Endodermal cell (in vitro differentiated cells): ENCODE measurements at places on chromosomes 6 and 20.

- H3K4me3 ChIP-seq: no peak overlapping the region
- no peak overlapping the region for H3K27ac ChIP-seq
- no peaks in the 10 kb centered on the region for H3K27me3 ChIP-seq
- DNase-seq: no peak
- H3K36me3 ChIP-seq: no peaks in the 10 kb centered on the region
These were observed 10.1 kb upstream of the ZNF337 start for GRCh38 chr20:25706793-25707192.

GRCh38 chr6:34969662-34970265 is 80.7 kb downstream of the ANKS1A start:
- H3K36me3 ChIP-seq: peaks cover 21% of the 10 kb centered on the region
- no peak overlapping the region for H3K4me3 ChIP-seq
- H3K27me3 ChIP-seq: no peaks in the 10 kb centered on the region
- no peak overlapping the region for H3K27ac ChIP-seq

GRCh38 chr6:52416629-52417151 is 3.5 kb upstream of the EFHC1 start:
- H3K27me3 ChIP-seq: no peaks in the 10 kb centered on the region
- no peak overlapping the region for H3K27ac ChIP-seq
- H3K4me1 ChIP-seq: peaks cover 7% of the 10 kb centered on the region
- peak; percentile 76 for DNase-seq

- H3K4me1 ChIP-seq: peaks cover 14% of the 10 kb centered on the region
- H3K27me3 ChIP-seq: no peaks in the 10 kb centered on the region
- H3K36me3 ChIP-seq: peaks cover 66% of the 10 kb centered on the region
- H3K4me3 ChIP-seq: no peak overlapping the region
- DNase-seq: no peak
These were observed 32.7 kb upstream of the RNF8 start for GRCh38 chr6:37321101-37321500.

DNA sequence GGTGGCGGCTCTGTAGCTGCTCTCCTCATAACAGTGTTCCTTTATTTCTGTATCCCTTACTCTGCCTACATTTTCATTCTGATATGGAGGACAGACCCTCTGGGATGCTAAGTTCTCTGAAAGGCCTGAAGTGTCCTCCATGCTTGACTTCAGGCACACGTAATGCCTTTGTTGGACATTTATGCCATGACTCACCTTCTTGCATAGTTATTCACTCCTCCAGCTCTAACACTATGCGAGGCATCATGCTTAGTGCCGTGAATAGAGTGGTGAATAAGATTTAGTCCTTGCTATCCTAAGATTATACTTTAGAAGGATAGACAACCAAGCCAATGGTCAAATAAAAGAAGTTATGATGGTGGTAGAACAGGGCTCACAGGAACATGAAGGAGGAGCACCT is 760.9 kb upstream of the FLRT3 start:
- no peak overlapping the region for H3K27ac ChIP-seq
- H3K36me3 ChIP-seq: no peaks in the 10 kb centered on the region
- H3K4me3 ChIP-seq: no peak overlapping the region
- no peak for DNase-seq
- no peaks in the 10 kb centered on the region for H3K4me1 ChIP-seq

- H3K36me3 ChIP-seq: no peaks in the 10 kb centered on the region
- no peaks in the 10 kb centered on the region for H3K4me1 ChIP-seq
- no peaks in the 10 kb centered on the region for H3K27me3 ChIP-seq
- no peak overlapping the region for H3K4me3 ChIP-seq
- H3K27ac ChIP-seq: no peak overlapping the region
These were observed 26.3 kb downstream of the ALDH5A1 start for GRCh38 chr6:24520929-24521546.

DNA sequence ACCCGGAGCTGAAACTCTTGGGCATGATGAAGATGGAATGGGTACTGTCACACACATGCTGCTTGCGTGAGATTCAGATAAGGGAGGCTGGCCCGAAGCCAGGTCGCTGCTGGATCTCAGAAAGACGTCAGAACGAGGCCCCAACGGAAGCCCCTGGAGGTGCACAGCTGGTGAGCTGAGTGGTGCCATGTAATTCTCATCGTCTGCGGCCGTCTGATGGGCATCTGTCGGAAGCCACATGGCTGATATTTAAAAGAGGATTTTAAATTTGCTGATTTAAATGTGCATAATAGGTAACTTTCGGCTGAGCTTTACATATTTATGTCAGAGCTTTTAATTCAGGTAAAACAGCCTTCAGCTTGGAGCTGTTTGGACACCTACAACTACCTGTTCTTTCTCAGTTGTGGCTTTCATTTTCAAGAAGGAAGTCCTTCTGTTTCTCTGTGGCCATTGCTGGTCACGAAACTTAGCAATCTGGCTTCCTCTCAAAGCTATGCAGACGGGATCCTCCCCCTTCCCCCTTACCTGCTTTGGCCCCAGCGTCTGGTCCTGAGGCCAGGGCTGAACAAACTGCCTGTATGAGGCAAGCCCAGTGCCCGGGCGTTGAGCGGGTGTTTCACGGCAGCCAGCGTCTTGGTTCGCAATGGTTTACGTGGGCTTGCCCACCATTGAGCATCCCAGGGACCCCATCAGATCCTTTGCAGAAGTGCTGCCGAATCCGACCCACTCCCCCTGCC is 9.2 kb downstream of the SLCO4A1 start:
- peak; percentile 58 for DNase-seq
- H3K4me1 ChIP-seq: no peaks in the 10 kb centered on the region
- H3K27me3 ChIP-seq: no peaks in the 10 kb centered on the region
- H3K36me3 ChIP-seq: no peaks in the 10 kb centered on the region

DNA sequence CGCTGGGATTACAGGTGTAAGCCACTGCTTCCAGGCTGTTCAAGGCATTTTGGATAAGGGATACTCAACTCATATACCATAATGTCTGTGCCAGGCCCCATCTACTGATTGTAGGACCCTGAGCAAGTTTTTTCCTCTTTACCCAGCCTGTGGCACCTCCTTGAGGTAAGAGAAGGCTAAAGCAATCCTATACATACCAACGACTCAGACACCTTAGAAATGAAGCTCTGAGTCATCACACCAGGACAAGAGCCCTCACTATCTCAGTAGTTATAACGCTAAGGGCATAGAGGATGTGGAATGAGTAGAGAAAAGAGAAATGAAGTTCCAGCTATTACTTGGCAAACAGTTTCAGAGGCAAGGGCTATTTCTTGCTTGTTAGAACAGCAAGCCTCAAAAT is 16.9 kb downstream of the NDRG3 start:
- no peaks in the 10 kb centered on the region for H3K36me3 ChIP-seq
- DNase-seq: peak; percentile 64
- no peak overlapping the region for H3K4me3 ChIP-seq
- no peaks in the 10 kb centered on the region for H3K27me3 ChIP-seq
- peaks cover 7% of the 10 kb centered on the region for H3K4me1 ChIP-seq
- H3K27ac ChIP-seq: no peak overlapping the region
